ENCODE measurements at places on chromosomes 6 and 20.

DNA sequence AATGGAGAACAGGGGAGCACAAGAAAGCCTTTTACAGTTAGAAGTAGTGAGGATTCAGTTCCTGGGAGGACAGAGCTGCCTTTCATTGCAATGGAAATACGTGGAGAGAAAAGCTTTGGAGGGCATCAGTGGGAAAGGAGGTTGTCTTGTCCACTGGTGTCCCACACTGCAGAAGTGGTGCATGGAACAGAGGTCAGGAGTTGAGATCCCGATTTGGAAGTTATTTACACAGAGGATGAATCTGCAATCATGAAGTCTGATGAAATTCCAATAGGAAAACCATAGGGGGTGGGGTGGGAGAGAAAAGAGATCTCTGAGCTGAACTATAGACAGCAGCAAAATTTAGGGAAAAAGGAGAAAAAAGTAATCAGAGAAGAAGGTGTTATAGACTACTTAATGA, 33.6 kb downstream of the ADGRG6 start:
- no peak for DNase-seq

GRCh38 chr6:130978660-130979396, 84.2 kb downstream of the EPB41L2 start:
- no peak for DNase-seq

GRCh38 chr20:1417790-1418189, 24.9 kb upstream of the FKBP1A start:
- no peak for DNase-seq

DNA sequence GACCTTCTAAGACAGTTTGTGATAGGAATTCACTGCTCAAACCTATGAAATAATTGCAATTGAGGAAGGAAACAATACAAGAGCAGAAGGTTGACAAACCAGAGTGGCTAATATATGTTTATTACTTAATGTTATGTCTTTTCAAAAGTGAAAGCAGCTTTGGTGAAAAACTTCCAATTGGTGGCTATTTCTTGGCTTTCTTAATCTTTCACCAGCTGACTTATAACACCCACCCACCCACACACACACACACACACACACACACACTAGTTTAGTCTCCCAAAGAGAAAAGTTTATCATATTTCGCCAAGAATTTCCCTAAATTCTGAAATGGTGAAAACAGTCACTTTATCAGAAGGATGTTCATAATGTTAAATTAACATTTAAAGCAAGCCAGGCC, 583.5 kb downstream of the EYS start:
- DNase-seq: no peak

GRCh38 chr6:19772891-19773290, 64.3 kb upstream of the ID4 start:
- no peak for DNase-seq

DNA sequence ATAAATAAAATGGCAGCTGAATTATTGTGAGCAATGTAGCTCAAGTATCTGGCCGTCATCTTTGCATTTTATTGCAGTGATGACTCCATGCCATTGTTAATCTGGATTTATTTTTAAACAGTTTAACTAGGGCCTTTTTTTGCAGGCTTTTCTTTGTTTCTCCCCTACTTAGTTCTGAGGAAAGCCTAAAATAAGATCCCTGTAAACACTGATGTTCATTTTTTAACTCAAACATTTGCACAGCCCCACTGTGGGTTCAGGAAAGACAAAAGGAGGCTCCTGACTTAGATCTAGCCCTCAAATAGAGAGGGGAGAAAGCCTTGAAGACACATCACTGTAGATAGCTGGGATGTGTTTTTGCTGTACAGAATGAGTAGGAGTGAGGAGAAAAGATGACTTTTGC, 69.2 kb downstream of the PLEKHG1 start:
- no peak for DNase-seq

DNA sequence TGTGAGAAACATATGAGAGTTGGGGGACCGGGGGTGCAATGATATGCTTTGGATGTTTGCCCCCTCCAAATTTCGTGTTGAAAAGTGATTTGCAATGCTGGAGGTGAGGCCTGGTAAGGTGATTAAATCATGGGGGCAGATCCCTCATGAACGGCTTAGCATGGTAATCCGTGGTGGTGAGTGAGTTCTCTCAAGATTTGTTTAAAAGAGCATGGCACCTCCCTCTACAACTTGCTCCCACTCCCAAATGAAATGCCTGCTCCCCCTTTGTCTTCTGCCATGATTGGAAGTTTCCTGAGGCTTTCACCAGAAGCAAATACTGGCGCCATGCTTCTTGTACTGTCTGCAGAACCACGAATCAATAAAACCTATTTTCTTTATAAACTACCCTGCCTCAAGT, 2.5 kb downstream of the DEK start:
- no peak for DNase-seq

- DNase-seq: no peak
Measured at GRCh38 chr6:36361071-36361470, 24.4 kb upstream of the BNIP5 start.

DNA sequence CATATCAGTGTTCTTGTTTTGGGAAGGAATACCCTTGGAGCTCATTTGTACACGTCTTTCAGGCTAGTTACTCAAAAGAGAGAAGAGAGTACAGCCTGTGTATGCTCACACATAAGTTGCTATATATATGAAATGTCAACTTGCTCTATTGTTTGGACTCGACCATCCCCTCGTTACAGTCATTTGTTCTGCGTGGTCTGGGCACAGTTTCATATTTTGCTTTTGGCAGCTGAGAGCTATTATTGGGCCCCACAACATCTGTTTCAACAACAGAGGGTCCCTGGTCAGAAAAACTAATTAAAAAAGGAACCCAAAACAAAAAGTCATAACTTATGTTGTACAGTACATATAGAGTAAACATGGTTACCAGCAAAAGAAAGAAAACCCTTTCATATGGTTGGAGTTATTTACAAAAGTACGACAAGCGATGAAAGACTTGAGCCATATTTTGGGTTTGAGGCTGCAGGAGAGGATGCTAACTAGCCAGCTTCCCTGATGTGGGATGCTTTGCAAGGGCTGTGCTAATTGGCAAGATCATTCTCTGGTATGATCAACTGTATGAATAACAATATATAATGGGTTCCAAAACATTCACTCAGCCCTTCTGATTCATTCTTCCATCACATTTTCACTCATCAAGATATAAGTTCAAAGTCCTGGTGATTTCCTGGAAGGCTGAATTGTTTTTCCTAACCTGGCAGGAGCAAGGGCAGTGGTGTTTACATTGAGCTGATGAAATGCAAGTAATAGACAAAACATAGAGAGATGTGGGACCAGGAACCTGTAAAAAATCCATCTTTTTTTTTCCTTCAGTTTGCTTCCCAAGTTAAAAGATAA, 137.9 kb downstream of the RPS12 start:
- no peak for DNase-seq
